ENCODE measurements at places on chromosomes 3 and 15.

DNA sequence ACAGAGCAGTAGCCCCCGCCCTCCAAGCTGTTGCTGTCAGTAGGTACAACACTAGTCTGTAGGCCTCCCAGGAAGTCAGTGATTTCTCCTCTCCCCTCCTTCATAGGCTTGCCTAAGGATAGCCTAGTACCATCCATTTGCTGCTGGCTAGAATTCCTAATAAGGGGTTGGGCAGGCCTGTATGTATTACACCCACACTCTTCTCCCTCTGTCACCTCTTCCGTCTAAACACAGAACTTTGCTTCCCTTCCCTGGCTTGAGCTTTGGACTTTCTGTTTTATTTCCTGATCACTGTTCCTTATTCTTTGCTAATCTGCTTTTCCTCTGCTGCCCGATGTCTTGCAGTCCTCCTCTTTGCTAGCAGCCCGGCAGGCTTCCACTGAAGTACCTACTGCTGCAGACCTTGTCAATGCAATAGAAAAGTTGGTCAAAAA, 93.4 kb upstream of the UMPS start:
- no peak for DNase-seq

GRCh38 chr15:28919201-28919635, 33.4 kb downstream of the APBA2 start:
- DNase-seq: no peak

DNA sequence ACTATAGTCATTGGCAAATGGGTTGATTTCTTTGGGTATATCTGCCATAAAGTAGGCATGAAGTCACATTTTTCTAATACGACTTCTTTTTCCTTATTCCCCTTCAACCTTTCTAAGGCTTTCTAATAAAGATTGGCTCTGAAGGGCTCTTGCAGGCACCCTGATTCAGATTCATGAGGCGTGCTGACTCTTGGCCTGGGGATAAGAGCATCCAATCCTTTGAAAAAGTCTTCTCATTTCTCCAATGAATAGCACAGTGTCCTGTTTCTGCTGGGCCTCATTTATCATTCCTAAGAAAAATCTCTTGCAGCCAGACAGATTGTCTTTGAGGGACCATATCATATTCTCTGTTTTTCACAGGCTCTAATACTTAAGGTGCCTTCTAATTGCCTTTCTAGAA, 32.3 kb upstream of the BNIP2 start:
- DNase-seq: no peak

GRCh38 chr3:142588703-142589102, 7.5 kb upstream of the PLS1 start:
- DNase-seq: no peak

- DNase-seq: no peak
Observed at GRCh38 chr3:23083701-23084100, 119.4 kb upstream of the UBE2E2 start.

GRCh38 chr15:53158995-53159394, 368.9 kb upstream of the ONECUT1 start:
- no peak for DNase-seq

GRCh38 chr15:80265021-80265420, 13.0 kb upstream of the CTXND1 start:
- no peak for DNase-seq

GRCh38 chr3:143362115-143362991, 242.8 kb downstream of the CHST2 start:
- DNase-seq: no peak

GRCh38 chr3:52435246-52436101, 9.4 kb downstream of the SEMA3G start:
- DNase-seq: no peak

GRCh38 chr15:39361497-39361896, 219.4 kb upstream of the THBS1 start:
- DNase-seq: no peak

- DNase-seq: no peak
Observed at GRCh38 chr3:157667493-157667892, 164.3 kb upstream of the VEPH1 start.

- DNase-seq: no peak
Observed at GRCh38 chr3:129608087-129608935, 1.8 kb upstream of the PLXND1 start.

GRCh38 chr3:143479727-143480126, 360.2 kb downstream of the CHST2 start:
- no peak for DNase-seq

- no peak for DNase-seq
Observed at GRCh38 chr3:186025161-186025560, 83.7 kb downstream of the ETV5 start.

GRCh38 chr3:117743993-117744392, 1034.4 kb downstream of the TUSC7 start:
- no peak for DNase-seq

DNA sequence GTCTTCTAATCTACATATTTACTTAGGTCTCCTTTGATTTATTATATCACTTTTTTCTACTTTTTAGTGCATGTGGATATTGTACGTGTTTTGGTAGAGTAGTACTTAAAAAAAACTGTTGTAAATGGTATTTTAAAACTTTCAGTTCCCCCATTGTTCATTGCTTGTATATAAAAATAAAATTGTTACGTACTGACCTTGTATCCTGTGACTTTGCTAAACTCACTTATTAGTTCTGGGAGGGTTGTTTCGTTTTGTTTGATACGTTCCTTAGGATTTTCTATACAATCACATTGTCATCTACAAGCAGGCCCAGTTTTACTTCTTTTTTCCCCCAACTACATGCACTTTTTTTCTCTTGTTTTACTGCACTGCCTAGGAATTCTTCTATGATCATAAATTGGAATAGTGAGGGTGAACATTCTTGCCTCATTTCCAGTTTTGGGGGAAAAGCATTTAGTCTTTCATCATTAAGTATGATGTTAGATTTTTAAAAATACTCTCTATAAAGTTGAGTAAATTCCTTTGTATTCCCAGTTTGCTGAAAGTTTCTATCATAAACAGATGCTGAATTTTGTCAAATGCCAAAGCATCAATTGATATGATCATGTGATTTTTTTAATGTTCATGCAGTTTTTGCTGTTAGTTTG, 33.5 kb upstream of the ACKR4 start:
- no peak for DNase-seq

DNA sequence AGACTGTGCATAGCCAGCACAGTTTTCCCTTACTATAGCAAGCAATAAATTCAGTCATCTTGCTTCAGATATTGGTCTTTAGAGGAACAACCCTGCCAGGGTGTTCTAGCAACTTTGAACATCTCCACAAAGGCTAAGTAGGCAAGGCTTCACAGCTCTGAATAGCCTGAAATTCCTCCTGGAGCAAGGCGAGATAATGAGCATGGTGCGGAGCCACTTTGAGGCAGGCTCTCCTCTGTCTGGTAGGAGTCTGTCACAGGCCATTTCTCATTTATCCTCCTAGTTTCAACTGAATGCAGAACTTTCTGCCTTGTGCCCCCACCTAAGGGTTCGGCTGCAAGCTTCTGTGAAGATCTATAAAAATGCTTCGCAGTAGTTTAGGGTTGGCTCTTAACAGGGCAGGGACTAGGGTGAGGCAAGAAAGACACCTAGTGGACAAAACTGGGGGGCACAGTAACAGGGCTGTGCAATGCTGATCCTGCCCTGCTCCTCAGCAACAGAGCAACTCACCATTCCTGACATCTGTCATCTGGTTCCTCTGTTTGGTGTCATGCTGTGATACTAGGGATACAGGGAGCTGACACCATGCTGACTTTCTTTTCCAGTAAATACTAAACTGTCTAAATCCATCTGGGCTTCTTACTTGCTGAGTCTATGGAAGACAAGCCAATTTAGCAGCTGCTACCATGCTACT, 16.6 kb upstream of the EHHADH start:
- no peak for DNase-seq

DNA sequence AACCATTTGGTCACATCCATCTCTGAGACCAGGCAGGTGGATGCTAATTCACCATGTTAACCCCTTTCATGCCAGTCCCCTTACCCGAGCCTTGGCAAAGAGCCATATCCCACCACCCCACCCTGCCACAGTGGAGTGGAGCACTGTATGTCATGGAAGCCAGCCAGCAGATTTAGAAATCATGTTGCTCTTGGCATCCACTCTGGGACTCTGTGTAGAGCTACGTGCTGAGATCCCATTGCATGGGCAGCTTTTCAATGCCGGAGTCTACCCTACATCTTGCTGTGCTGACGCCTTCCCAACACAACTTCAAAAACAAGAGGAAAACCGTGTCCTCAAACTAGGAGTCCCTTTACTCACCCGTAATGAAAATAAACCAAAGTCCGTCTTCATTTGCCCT, 131.0 kb downstream of the NTRK3 start:
- DNase-seq: no peak
